ENCODE measurements at places on chromosomes 1 and 21. TPM values are rescaled to one million over a fixed set of nuclear protein-coding genes. Genes with fewer than 3 reads are reported as not detected.

The S100A2 gene
- polyA plus RNA-seq = 30,723 TPM

The DAB1 gene
- polyA plus RNA-seq = not detected

The FCN3 gene
- polyA plus RNA-seq = 0.12 TPM

The TIAM1 gene
- 4.6 TPM for polyA plus RNA-seq

The NUP210L gene
- polyA plus RNA-seq = not detected

The ZNF670 gene
- polyA plus RNA-seq = 1.5 TPM

The ACTA1 gene
- polyA plus RNA-seq = not detected

The NIPAL3 gene
- polyA plus RNA-seq = 20.3 TPM

The PSMA5 gene
- 130 TPM for polyA plus RNA-seq

The LYPD8 gene
- not detected for polyA plus RNA-seq

The C1orf216 gene
- 6.9 TPM for polyA plus RNA-seq

DNA sequence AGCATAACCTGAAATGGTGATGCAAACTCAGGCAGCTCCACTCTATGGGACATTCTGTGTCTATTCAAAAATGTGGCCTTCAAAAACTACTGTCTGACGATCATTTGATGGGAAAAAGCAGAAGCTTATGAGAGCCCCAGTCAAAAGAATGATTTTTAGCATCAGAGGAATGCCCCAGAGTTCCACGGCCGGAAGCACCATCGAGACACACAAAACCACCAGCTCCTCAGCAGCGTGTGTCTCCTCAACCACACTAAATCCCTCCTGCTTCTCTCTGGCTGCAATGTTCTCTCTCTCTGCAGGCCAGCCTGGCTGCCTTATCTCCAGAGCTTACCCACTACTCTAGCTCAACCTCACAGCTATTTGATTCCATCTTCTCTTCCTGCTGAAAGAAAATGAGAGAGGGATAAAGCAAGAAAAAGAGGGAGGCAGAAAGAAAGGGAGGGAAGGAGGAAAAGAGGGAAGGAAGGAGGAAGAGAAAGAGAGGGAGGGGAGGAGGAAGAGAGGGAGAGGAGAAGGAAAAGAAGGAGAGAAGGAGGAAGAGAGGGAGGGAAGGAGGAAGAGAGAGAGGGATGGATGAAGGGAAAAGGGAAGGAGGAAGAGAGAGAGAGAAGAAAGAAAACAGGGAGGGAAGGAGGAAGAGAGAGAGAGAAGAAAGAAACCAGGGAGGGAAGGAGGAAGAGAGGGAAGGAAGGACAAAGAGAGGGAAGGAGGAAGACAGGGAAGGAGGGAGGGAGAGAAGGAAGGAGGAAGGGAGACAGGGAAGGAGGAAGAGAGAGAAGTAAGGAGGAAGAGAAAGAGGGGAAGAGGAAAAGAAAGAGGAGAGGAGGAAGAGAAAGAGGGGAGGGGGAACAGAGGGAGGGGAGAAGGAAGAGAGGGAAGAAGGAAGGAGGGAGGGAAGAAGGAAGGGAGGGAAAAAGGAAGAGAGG, 33.5 kb upstream of the LAPTM5 start:
- no peak for DNase-seq

DNA sequence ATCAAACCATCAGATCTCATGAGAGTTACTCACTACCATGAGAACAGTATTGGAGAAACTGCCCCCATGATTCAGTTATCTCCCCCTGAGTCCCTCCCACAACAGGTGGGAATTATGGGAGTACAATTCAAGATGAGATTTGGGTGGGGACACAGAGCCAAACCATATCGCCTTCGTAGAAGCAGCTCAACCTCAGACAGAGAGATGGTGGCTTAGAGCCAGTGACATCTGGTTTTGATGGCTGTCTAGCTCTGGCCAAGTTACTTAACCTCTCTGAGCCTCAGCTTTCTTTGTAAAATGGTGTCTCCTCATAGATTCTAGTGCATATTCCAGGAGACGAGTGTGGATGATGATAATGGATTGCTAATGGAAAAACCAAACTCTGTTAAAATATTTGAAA, 27.2 kb downstream of the MX1 start:
- DNase-seq = no peak

DNA sequence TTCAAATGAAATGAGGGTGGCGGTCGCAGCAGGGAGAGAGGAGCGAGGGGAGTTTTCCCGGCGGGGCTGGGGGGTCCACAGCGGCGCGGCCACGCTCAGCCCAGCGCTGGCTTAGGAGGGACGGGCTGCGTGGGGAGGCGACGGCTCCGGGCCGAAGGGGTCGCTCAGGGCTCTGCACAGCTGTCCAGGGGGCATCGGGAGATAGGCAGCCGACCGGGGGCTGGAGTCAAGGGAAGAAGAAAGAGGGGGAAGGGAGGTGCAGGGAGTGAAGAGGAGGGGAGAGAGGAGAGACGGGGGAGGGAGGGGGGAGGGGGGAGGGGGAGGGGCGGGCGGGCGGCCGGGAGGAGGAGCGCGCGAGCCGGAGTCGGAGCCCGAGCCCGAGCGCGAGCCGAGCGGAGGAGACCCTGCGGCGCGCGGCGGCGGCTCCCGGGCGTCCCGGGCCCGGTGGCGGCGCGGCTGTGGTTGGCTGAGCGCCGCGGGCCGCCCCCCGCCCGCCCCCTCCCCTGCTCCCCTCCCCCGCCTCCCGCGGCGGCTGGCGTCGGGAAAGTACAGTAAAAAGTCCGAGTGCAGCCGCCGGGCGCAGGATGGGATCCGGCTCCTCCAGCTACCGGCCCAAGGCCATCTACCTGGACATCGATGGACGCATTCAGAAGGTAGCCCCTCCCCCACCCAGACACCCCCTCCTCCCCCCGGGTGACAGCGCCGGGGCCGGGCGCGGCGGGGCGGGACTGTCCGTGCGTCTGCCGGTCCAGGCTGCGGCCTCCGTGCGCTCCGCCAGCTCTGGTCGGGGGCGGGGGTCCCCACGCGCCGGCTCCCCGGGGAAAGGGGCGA, at the start of gene PDE9A:
Gene PDE9A, plus strand, starts transcription at position 391 of the 831 bp plus-strand sequence. Its CDS starts 194 bp downstream, at position 585.
- DNase-seq = no peak

DNA sequence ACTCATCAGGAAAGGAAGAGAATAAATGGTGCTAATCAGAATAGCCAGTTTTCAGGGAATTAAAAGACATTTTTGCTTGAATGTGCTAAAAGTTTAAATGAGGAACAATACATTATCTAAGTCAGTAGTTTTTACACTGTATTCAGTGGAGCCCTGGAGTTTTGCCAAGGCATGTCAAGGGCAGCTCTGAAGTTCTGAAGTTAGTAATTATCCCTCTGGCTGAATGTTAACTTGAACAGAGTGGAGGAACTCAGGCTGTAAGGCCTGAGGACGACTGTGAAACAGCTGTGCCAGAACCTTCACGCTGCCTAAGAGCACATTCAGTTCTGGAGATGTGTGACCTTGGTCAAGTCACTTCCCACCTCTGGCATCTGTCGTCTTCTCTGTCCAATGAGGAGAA, 68.1 kb downstream of the EDEM3 start:
- no peak for DNase-seq

DNA sequence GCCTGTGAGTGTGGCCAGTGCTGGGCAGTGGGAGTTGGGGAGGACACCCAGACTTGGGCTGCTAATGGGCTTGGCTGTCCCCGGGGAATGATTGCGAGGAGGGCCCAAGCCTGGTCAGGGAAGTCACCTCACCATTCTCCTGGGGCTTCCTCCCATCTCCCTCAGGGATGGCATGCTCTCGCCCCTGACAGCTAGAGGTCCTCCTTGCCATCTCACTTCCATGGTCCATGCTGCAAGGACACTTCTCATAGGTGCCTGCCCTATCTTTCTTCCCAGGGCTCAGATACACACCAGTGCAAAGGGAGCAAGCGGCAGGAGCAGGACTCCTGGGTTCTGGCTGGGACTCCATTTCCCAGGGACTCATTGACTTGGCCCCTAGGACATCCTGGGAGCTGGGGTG, 4.1 kb downstream of the NTRK1 start:
- no peak for DNase-seq

GRCh38 chr1:46432781-46433327, 38.7 kb downstream of the FAAH start:
- no peak for DNase-seq

GRCh38 chr1:40014812-40015594, 25.5 kb upstream of the CAP1 start:
- DNase-seq = peak; percentile 98

GRCh38 chr1:40391688-40392145, 18.2 kb downstream of the SMAP2 start:
- no peak for DNase-seq

- DNase-seq = no peak
Measured at GRCh38 chr1:29454616-29455380, 218.5 kb downstream of the PTPRU start.

Data from foreskin keratinocyte (primary cell).